H1 (cell line): ENCODE measurements at places on chromosomes 2 and 18.

DNA sequence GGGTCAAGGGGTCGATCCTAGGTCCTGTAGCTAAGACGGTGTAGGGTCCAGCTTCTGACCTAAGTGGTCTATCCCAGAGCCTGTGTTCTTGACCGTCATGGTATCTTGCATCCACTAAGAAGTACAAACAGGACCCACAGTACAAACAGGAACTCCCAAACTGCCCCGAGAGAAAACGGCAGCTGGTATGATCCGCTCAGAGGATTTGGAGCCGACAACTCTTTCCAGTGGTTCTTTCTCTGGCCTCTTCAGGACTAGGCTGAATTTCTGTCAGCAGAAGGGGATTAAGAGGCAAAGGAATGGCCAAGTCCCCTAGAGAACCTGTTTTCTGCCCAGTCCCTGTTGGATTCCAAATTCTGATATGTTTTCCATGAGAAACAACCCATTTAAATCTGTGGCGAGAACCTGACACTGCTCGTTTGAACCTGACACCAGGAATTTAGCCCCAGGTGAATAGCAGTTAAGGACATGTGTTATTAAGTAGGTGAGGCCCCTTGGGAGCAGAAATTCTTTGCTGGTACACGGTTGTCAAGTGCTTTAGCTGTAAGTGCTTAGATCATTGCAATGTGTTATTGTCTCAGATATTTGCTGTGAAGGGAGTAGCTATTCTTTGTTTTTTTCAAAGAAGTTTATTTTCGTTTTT lies 50.5 kb upstream of the TXNDC2 start:
- peak; percentile 46 for DNase-seq

DNA sequence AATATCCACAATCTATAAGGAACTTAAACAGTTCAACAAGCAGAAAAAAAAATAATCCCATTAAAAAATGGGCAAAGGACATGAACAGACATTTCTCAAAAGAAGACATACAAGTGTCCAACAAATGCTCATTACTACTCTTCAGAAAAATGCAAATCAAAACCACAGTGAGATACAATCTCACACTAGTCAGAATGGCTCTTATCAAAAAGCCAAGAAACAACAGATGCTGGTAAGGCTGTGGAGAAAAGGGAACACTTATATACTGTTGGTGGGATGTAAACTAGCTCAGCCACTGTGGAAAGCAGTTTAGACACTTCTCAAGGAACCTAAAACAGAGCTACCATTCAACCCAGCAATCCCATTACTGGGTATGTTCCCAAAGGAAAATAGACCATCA lies 7.2 kb upstream of the CRYGB start:
- DNase-seq: no peak

GRCh38 chr2:134190062-134190806 lies 63.6 kb upstream of the MGAT5 start:
- no peak for DNase-seq

- no peak for DNase-seq
Measured at GRCh38 chr18:50061876-50062517, 132.9 kb downstream of the MYO5B start.

DNA sequence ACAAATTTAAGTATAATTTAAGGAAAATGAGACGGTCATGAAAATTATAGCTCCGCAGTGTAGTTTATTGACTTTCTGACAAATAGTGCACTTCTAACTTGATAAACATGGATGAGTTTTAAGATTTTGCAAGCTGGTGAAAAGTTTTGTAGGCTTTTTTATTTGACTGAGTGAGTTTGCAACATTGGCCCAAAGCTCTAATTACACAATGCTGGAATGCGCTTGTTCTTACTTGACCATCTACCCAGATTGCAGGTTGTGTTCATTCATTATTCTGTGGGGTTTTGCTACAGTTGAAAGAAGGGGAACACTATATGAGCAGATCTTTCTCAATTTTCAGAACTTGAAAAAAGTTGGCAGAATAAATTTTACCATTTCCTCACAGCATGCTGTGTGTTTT lies 13.5 kb downstream of the SPOPL start:
- DNase-seq: no peak

- no peak for DNase-seq
Measured at GRCh38 chr2:138827426-138828054, 47.4 kb upstream of the NXPH2 start.

DNA sequence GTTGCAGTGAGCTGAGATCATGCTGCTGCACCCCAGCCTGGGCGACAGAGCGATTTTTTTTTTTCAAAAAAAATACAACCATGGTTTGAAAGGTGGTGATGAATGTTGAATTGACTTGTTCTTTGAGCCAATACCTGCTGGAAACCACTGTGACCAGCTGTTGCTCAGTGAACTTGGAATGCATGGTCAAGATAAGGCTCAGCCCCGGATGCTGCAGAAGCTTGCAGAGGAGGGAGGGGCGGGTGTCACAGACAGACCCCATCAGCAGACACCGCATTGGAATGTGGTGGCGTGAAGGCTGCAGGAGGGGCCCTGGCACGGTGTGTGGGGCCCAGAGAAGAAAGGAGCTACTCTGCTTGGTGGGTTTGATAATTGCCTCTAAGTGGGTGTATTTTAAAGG lies 91.6 kb downstream of the ITGB1BP1 start:
- no peak for DNase-seq

DNA sequence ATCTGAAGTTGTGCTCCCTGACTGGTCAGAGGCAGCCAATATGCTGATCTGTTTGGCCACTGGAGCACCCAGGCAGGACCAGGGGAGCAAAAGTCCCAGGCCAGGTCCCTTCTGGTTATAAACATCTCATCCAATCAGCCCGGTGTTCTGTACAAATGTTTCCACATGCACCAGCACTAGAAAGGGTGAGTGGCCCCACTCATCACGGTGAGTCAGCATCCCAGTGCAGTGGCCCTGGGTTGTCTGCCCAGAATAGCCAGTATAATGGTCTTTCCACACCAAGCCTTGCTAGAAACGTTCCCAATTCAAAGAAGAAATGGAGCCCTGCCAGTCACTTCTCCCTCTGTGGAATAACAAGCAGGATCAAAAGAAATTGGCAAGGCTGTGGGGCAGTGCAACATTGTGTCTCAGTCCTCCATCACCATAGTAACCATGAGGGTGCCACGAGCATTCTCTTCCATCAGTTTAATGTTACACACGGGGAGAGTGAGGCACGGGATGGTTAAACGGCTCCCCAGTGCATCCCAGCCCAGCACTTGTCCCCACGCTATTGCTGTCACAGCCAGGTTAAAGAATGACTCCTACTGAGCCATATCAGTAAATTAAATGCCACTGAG lies 174.9 kb downstream of the SEPTIN10 start:
- no peak for DNase-seq

- DNase-seq: no peak
Measured at GRCh38 chr2:99821572-99821971, 320.8 kb downstream of the AFF3 start.

GRCh38 chr2:1814616-1815015 lies 70.3 kb upstream of the PXDN start:
- DNase-seq: no peak

DNA sequence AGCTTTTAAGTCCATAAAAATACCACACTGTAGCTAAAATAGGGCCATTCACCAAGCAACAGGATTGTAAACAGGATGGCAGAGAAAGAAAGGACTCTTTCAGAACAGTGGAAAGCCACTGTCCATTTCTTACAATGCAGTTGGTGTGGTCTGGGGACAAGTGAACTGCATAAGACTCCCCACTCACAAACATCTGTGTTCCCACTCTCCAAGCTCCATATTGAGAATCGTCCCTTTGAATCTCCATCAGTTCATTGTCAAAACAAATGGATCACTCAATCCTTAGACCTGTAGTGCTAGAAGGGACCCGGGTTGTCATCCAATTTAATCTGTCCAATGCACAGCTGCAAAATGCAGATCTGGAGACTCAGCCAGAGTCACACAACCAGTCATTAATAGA lies 347.4 kb upstream of the KLHL29 start:
- no peak for DNase-seq
